ENCODE measurements at places on chromosomes 7 and 10. TPM values are rescaled to one million over a fixed set of nuclear protein-coding genes. Genes with fewer than 3 reads are reported as not detected.
A peak's percentile ranks its signal among the peaks of the same experiment; 100 is the strongest.

DNA sequence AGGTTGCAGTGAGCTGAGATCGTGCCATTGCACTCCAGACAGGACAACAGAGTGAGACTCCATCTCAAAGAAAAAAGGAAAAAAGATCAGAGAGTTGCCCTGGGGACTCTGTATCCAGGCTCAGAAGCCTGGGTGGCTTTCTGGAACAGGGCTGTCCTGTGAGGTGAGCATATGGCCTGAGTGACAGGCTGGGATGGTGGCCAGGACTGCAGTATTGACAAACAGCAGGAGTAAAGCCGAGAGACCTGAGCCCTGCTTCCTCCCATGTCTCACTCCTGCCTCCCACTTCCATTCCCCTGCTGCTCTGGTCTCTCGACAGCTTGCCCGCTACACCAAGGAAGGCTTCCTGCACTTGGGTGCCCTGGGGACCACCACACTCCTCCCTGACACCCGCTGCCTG is 578.5 kb downstream of the GALNT17 start:
- DNase-seq: no peak

DNA sequence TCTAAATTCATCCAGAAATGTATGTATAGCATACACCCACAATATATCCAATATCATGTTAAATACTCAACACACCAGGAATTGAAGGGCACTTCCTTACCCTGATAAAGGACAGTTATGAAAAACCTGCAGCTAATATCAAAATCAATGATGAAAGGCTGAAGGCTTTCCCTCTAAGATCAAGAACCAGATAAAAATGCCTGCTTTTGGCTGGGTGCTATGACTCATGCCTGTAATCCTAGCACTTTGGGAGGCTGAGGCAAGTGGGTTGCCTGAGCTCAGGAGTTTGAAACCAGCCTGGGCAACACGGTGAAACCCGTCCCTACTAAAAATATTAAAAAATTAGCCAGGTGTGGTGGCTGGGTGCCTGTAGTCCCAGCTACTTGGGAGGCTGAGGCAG is 21.6 kb upstream of the UPP1 start:
- no peak for DNase-seq

GRCh38 chr10:49601857-49602256 is 8.3 kb upstream of the SLC18A3 start:
- no peak for DNase-seq

ASZ1 gene
- polyA plus RNA-seq: not detected

DNA sequence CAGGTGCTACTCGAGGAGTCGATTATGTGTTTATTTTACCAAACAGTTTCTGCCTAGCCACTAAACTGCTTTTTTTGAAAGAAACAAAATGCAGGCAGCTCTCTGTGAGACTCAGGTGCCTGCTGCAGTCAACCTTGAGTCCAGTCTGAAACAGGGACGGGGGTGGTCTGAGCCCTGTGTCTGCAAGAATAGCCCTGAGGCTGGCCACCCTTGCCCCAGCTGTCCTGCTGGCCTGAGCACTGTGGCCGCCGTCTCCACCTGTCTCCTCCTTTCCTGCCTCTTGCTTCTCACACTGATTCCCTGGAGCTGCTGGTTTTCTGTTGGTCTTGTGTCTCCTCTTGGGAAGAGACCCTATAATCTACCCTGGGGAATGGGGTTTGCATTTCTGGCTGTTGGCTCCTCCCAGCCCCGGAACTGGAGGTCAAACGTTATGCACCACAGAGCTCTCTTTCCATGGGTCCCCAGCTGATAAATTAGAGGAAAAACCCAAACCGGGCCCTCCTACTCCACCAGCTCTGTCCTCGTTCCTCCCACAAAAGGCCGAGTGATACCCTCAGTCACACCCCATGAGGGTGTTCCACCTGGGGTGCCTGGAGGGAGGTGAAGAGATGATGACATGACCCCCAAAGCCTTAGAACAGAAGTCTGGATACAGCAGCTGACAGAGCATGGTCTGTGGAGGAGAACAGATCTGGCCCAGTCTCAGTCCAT is 15.0 kb upstream of the SLC18A3 start:
- DNase-seq: no peak

NPY4R gene
- not detected for polyA plus RNA-seq

DNA sequence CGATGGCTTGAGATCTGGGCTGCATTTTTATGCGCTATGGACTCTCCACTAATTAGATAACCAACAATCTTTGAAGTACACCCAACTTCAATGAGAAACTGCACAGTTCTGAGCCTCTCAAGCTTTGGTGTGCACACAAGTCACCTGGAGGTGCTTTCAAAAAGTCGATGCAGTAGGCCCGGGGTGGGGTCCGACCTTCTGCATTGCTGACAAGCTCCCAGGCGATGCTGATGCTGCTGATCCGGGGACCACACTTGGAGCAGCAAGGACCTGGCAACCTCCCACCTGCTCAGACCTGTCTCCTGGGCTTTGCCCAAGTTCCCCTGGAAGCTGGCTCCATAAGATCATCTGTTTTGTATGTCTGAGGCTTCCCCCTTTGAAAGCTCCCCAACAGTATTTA is 10.7 kb downstream of the KIAA1549 start:
- DNase-seq: no peak

DNA sequence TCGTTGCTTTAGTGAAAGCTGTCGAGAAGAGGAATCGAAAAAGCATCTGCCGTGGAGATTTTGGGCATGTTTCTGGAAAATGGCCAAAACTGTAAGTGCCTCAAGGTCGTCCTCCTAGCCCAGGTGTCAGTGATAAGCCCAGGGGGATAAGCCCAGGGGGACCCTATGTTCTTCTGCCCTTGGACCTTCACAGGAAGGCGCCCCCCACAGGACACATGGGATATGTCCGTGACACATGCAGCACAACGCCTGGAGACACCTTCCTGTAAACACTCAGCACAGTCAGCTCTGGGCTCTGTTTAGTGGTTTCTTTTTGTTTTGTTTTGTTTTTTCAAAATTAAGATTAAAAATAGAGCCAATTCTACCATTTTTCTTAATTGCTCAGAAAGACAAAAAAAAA is 272.7 kb downstream of the KLF6 start:
- no peak for DNase-seq

DNA sequence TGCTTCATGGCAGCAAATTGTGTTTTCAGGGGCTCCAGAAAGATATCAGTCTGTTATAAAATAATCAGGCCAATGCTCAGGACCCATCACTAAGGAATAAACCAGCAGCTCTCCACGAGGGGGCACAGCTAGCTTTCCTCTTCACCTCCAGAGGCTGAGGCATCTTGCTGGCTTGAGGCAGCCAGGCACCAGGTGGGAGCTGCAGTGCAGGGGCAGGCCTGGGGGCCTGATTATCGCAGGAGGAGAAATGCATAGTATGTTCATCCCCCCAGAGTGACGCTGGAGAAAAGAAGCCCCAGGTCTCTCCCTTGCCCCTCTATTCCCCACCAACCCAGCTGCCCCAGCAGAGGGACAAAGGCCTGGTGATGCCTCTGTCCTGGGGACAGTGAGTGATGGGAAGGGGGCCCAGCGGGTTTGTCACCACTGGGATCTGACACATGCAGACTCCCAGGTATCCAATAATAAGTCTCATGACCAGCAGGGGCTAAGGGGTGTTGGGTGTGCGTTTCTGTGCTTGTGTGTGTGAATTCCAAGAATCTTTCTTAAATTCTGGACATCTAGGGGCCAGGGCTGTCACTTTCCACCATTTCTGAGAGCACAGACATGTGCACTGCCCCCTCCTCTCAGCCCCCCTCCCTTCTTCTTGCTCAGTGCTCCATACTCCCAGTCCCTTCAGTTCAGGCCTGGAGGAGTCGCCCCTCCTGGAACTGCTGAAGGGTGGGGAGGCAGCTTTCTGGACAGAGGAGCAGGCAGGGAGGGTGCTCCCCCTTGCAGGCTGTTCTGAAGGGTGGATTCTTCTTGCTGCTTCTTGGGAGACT is 128.1 kb upstream of the FAM20C start:
- peak; percentile 45 for DNase-seq

- no peak for DNase-seq
Measured at GRCh38 chr7:135257790-135258189, 24.2 kb downstream of the STRA8 start.

DNA sequence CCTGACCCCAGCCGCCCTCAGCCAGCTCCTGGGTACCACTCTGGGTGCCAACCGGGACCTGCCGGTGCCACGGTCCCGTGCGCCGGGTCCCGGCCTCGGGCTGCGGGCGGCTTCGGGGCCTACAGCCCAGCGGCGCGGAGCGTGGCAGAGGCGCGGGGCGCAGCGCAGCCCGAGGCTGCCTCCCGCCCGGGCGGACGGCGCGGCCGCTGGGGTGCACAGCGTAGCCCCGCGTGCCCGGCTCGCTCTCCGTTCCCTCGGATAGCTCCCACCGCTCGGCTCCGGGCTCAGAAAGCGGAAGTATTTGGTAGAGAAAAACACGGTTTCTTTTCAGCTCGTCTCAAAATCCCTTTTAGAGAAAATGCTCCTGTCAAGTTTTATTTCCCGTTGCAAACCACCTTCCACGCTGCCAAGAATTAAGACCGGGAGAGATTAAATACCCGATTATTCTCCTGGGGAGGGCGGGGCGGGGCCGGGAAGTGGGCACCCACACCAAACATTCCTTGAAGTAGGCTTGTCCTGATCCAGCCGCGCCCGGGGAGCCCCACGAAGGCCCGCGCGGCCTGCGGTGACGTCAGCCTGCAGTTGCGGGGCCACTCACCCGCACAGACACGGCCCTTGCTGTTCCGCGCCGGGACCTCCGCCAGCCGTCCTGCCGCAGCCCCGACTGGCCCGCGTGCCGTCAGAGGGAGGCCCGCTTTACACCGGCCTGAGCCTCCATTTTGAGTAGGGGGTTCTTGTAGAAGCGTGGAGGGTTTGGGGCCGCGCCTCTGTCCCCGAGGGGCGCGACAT is 7.2 kb downstream of the HOXA13 start:
- DNase-seq: no peak

ELN gene
- 191 TPM for polyA plus RNA-seq

DNA sequence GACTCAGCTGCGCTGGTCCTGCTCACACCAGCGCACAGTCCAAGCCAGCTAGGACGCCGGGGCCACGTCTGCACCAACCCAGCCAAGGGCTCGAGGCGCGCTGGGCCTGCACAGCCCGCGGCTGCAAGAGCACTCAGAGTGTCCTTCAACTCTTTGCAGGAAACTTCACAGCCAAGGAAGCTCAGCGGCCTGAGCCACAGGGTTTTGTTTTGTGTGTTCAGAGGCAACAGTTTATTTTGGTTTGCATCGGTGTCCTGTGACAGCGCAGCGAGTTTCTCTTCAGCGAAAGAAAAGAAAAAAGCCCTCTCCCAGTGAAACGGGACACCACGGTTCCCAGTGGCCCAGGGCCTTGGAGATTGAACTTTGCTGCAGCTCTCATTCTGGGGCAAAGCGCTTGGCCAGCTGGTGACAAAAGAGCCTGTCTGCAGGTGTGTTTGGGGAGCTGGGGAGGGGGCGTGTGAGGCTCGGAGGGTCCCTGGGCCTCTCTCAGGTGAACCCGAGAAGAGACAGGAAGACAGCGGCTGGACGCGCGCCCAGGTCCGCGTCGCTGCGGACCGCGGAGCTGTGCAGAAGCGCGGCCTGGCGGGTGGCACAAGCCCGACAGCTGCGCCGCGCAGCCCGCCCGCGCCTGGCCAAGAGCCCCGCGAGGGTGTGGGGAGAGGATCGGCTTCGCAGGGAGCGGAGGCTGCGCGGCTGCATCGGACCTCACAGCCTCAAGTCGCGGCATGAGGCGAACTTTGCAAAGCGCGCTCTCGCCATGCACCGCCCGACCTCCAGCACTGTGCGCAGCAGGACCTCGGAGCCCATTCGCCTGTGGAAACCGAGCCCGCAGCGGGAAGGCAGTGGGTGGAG is 922 bp downstream of the CXCL12 start:
- DNase-seq: no peak

- DNase-seq: no peak
Measured at GRCh38 chr10:96170230-96170629, 40.1 kb downstream of the ZNF518A start.

PALS2 gene
- polyA plus RNA-seq: 2.6 TPM

DNA sequence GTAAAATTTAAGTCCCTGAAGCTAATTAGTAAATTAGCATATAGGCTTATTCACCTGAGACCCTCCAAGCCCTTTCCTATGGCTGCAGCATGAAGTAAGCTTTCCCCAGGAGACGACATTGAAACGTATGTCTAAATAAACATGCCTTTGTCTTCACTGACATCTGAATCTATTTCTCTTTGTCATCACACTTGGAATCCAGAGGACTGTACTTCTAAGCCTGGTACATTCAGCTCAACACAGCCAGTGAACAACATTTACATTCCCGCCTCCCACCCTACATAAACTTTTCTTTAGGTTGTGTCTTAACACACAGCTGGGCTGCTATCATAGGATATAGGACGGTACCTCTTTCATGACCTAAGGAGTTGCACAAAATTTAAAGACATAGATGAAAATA is 414.4 kb downstream of the SFMBT2 start:
- DNase-seq: no peak

DNA sequence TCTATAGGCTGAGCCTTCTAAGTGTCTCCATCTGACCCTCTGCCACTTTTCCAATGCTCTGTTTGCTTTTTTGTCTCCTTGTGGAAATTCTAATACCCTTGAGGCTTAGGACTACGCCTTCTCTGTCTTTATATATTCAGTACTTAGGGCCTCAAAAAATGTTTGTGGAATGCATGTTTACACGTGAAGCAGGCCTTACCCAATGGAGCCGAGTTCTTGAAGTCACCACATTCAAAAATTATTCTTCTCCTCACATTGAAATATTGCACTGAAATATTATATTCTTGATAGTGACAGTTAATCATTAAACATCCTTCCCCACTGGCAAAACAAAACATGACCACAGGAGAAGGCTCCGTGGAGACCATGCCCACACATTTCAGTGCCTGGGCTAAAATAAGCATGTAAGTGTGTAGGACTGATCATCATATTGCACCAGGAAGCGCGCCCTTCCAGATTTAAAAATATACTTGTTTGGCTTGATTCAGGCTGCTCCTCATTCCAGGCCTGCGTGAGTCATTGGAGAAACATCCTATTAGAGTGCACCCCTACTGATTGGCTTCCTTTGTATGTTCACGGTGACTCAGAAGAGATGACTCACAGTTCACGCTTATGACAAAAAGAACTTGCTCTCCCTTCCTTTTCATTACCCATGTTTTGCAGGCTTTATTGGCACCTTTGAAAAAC is 307.4 kb upstream of the AOAH start:
- DNase-seq: peak; percentile 90

ZFYVE27 gene
- polyA plus RNA-seq: 17.0 TPM

DNA sequence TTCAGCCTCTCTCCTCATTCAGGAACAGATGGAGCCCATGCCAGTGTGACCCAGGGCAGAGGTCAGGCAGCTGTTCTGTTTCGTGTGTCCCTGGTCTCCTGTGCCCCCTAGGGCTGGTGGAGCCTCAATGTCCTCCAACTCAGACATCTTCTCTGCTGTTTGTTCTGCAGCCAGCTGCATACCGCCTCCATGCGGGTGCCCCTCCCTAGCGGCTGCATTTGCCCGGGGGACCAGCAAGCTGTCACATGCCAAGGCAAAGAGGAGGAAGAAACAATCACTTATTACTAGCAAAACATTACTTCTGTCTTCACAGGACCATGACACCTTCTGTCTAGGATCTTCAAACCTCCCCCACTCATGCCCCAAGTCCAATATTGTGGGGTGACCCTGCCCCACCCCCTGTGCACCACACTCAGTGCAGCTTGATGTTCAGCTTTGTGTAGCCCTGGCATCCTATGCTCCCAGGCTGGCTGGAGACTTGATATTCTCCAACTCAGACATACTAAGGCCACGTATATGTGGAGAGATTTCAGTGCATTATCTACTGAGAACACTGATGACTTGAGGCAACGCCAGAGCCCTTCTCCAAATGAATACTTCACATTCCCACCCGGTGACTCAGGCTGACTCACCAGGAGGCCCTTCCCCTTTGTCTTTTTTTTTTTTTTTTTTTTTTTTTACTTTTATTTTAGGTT is 188.9 kb downstream of the SKIDA1 start:
- DNase-seq: no peak

GRCh38 chr10:84214612-84215235 is 10.6 kb downstream of the LRIT2 start:
- no peak for DNase-seq

ACTL6B gene
- polyA plus RNA-seq: 0.19 TPM

- no peak for DNase-seq
Measured at GRCh38 chr10:24481241-24481640, 242.4 kb downstream of the ARHGAP21 start.
